ENCODE measurements at places on chromosomes 7 and 10.

GRCh38 chr10:17838080-17838648, 29.0 kb downstream of the MRC1 start:
- DNase-seq = no peak

DNA sequence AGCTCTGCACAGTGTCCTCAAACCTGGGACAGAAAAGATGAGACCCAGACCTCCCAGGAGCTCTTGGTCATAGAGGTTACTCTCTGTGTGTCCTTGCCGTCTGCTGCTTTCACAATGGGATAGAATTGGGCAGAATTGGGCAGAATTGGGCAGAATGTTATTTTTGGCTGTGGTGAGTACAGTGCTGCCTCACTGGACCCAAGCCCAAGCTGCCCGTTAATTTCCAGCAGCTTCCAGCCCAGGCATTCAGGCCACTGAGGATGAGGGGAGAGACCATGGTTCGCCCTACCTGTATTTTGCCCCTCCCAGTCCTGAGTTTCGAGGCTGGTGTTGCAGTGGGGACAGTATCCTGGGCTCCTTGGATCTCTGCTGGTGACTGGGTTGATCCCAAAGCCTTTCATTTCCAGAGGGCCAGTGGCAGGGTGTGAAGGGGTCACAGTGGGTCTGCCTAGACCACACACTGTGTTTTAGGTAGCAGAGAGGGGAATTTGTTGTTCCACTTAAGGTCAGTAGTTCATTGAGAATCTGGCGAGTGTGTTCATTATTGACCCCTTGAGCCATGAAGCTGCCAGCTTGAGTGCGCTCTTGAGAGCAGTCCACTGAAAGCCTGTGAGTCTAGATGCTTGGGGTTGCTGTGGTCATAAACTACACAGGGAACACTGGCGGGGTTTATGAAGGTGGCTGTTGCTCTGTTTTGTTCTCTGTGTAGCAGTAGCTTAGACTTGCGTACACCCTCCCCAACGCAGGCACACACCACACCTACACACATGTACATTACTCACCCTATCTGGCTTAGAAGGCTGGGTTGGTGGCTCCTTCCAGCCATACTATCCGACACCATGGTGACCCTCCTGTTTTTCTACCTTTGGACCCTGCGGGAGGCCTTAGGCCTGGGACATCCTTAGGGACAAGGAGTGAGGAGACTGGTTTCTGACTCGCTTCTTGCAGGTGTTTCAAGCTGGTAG, 23.5 kb downstream of the NACAD start:
- DNase-seq = no peak

DNA sequence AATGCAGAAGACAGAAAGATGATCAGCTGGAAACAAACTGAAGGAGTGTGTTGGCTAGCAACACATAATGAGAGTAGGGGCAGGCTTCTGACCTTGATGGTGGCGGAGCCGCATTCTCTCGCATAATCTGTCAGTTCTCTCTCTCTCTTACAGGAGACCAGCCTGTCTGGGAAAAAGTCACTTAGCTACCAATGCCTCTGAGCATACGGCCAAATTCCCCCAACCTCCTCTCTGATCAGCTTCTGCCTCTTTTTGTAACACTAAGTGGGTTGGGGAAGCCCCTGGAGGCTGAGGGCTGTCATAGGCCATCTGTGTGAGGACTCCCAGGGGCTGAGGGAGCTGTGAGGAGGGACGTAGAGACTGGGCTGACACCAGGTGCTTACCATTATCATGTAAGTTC, 104.6 kb downstream of the HIPK2 start:
- DNase-seq = no peak

DNA sequence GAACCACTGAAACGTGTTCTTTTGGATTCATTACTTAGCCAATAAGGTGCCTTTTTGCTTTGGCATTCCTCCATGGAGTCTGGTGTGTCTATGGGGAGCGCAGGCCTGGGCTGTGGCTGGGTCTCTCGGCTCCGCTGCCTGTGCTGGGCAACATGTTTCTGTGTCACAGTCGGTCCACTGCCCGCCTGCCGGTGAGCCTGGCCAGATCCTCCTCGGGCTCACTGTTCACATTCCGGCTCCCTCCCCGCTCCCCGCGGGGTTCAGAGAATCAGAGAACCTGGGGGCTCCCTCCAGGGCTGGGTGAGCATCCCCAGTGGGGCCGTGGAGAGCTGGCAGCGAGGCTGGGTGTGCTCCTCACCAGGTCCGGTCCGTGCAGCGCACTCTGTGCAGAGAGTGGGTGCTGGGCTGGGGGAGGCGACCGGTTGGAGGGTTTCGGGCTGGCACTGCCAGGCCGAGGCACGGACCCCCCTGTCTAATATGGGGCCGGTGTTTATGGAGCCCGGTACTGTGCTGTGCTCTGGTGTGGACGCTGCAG, 70.4 kb downstream of the INPP5A start:
- no peak for DNase-seq

DNA sequence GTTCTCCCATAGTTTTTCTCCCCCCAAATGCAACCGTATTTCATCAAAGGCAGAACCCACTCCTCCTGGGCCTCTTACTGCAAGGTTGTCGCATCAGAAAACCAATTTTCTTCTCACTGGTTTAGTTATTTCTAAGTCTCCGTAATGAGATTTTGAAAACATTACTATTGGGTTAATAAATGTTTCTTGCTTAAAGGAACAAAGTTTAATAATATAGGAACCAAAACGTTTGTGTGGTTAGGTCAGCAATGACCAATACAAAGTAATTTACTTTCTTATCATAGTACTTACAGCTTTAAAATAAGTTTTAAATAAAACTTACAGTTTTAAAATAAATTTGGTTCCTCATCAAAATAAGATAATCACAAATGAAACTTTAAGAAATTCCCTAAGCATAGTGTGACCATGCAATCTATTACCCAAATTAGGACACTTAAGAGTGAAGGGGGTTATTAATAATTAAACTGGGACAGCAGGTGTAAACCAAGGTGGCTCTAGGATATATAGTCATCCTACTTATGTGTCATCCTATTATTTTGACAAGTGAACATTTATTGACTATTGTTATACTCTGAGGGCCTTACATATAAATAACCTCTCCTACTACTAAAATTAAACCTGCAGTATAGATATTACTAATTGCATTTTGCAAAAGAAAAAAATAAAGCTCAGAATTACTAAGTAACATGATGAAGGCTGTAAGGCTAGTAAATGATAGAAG, 415.4 kb upstream of the LRRN3 start:
- no peak for DNase-seq

GRCh38 chr10:46222364-46222935, 64.3 kb upstream of the ANTXRL start:
- DNase-seq = no peak

- DNase-seq = no peak
Observed at GRCh38 chr7:130491841-130492522, at the start of gene MEST. Gene MEST, plus strand, starts transcription at chr7:130492085. Its CDS starts 229 bp downstream, at chr7:130492314.

DNA sequence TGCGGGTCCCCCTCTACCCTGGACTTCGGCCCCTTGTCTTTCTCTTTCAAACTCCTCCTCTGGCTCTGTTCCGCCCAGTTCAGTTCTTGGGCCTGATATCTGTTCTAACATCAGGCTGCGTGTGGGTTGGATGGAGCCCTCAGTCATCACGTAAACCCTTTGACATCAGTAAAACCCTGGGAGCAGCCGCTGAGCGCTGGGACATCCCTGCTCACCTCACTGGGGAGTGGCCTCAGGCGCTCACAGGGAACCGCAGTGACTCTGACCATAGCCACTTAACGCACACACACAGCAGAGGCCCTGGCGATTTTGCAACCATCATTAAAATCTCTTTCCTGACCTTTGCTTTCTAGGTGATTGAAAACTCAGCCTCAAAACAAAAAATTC, 113.3 kb downstream of the CYTH3 start:
- DNase-seq = no peak

GRCh38 chr10:546971-547590, 142.4 kb downstream of the DIP2C start:
- no peak for DNase-seq
